ENCODE measurements at places on chromosomes 1 and 21.

DNA sequence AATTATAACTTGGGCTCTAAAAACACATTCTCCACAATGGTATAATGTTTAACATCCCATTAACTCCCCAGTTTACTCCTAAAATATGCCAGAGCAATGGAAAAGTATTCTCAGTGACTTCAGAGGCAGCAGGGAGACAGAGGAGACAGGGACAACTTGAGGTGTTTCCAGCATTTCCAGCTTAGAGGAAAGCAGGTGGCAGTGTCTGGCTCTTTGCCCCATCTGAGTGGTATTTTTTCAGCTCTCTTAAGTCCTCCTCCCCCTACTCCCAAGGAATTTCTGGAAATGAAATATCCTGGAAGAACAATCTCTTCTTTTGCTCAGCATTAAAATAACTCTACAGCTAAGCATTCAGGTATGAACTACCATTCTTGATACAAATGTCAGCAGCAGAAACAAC, 10.8 kb upstream of the ERMAP start:
- no peak for DNase-seq

GRCh38 chr1:153485863-153486262, 25.4 kb upstream of the S100A7 start:
- DNase-seq = no peak

DNA sequence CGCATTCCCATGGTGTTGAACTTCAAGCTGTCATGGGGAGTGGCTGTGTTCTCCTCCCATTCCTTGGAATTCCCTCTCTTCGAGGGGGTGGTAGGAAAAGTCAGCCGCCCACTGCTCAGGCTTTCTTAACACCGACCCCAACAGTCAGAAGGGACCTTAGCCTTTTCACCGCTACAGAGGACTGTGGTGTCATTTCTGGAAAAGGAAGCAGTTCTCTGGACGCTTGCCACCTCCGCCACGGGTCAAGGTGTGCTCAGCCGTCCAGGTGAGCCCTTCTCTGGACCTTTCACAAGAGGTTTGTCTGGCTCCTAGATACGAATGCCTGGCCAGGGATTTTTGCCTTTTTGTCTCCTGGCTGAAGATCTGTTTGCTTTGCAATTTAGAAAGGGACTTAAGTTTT, 31.8 kb downstream of the CLIC6 start:
- no peak for DNase-seq

GRCh38 chr21:42312626-42313104, 2.5 kb downstream of the TFF3 start:
- no peak for DNase-seq

GRCh38 chr1:62333441-62333840, 14.2 kb upstream of the KANK4 start:
- no peak for DNase-seq

GRCh38 chr1:204377800-204378668, 18.3 kb upstream of the PLEKHA6 start:
- DNase-seq = no peak

DNA sequence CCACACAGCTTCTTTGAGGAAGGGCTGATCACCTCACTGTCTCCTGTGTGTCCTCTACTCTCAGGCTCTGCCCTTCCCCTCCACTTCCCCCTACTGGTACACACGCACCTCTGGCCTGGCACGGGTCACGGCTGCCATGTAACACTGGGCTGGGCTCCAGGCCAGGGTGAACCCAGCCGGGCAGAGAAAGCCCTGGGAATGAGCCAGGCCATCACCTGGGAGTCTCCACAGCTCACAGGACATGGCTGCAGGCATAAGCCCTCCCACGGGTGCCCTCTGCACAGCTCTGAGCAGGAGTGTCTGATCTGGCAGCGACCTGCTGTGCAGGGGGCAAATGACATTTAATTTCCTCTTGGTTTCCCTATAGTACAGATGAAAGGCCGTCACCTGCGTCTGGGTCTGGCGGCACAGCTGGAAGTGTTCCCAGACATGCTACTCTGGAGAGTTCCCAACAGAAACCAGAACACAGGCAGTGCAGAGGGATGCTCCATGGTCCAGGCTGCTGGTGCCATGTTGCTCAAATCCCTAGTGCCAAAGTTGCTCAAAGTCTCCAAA, 61.2 kb downstream of the ERI3 start:
- no peak for DNase-seq

DNA sequence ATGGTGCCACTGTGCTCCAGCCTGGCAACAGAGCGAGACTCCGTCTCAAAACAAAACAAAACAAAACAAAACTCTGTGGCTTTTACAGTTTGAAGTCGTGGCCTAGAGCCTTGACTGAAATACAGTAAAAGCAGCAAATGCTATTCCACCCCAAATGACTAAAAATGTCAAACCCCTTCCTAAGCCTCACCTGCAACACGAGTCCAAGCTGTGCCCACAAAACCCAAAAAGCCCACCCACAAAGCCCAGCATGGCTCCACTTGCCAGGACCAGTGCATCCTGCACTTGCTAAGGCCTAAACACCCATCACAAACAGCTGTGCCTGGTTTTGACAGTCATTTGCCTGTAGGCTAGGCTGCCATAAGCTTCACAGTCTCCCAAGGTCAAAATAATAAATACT, 21.3 kb downstream of the VAV3 start:
- DNase-seq = no peak

- no peak for DNase-seq
Observed at GRCh38 chr1:22825486-22826189, 115.0 kb downstream of the EPHB2 start.

- no peak for DNase-seq
Observed at GRCh38 chr1:173863224-173864161, 4.3 kb downstream of the GAS5 start.

GRCh38 chr1:172906778-172907592, 143.8 kb downstream of the TNFSF18 start:
- no peak for DNase-seq

Data from AG04449 (cell line).